Activated naive CD8-positive, alpha-beta T cell treated with anti-CD3 and anti-CD28 coated beads for 36 hours (primary cell): ENCODE measurements at places on chromosomes 16 and 17.

GRCh38 chr16:23420011-23420410 is 33.0 kb downstream of the COG7 start:
- no peak for DNase-seq

DNA sequence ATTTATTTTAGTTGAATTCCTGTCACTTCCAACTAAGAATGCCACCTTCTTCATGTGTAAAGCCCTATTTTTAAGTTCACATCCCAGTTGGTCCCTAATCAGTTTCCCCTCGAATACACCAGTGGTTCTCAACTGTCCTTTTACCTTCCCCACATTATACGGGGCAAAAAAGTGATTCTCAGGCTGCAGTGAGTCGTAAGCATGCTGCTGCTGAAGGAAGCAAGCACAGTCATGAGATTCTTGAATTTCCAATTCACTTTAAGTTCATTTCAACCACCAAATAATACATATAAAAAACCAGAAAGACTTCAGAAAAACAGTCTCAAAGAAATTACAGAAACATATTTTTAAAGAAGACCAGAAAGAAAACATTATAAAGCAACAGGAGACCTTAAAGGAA is 47.9 kb downstream of the UBE2G1 start:
- DNase-seq: no peak

- DNase-seq: no peak
Measured at GRCh38 chr16:85755929-85756768, 5.3 kb upstream of the C16orf74 start.

- DNase-seq: peak; percentile 5
Measured at GRCh38 chr16:9258423-9259051, 167.1 kb downstream of the HAPSTR1 start.

- no peak for DNase-seq
Measured at GRCh38 chr16:85326794-85327181, 214.5 kb upstream of the CIBAR2 start.

- DNase-seq: no peak
Measured at GRCh38 chr16:30691907-30692306, 7.1 kb upstream of the SRCAP start.

DNA sequence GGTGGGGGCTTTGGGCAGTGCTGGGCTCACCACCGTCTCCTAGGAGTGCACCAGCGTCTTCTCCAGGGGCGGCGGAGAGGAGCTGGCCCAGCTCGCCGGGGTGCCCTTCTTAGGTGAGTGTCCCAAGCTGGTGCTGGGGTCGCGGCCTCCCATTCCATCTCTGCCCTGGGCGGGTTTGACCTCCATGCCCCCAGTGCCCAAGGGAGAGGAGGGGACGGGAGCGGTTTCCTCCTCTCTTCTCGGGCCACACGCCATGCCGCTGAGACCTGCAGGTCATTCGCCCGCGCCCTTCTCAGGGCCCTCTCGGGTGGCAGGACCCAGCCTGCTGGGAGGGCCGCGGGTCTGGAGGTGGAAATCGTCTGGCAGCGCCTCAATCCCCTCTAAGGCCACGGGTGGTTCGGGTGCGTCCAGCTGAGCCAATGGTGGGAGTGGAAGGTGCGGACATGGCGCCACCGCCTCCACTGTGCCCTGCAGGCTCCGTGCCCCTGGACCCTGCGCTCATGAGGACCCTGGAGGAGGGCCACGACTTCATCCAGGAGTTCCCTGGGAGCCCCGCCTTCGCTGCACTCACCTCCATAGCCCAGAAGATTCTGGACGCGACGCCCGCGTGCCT is 5.3 kb downstream of the IGFALS start:
- DNase-seq: no peak

- DNase-seq: no peak
Measured at GRCh38 chr17:65820811-65821210, 259.4 kb upstream of the AXIN2 start.

DNA sequence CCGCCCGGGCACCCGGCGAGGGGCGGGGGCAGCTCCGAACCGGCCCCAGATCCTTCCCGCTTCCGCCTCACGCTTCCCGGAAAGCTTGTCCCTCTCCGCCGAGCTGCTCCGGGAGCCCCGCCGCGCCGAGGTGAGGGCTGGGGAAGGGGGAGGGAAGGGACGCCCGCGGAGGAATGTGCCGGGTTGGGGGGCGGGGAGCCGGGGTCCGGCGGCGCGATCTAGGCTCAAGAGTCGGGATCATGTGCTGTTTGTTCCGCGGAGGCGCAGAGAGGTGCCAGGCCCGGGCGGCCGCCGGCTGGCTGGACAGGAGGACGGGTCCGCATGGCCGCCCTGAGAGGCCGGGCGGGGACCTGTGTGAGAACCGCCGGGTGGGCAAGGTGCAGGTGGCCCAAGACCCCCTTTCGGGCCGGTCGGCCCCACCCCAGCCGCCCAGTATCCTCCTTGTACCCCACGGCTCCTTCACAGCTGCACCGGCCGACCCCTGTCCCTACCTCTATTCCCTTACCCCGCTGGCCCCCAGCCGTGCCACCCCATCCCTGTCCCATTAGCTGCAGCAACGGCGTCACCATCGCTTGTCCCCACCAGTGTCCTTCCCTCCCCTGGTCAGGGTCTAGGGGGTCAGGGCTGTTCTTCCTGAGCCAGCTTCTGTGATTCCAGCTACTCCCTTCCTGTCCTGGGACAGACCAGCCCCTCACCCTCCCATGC is 429 bp downstream of the KIF1C start:
- DNase-seq: no peak

DNA sequence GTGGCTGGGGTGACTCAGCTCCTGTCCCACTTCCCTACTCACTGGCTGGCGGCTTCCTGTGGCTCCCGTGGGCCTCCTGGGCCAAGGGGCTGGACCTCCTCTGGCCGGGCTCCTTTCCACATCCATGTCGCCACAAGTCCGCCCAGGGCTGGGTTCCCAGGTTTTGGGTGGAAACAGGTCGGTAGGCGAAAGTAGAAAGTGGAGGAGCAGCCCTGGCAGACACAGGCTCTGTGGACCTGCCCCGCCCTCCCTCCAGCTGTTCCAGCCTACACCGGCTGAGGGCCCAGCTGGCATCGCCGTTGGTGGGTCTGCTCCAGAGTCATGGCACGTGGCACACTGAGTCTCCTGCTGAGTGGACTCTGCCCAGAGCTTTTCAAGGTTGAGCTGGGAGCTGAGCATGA is 28.7 kb downstream of the GSE1 start:
- DNase-seq: no peak

- DNase-seq: no peak
Measured at GRCh38 chr17:38628441-38628840, 22.7 kb upstream of the SRCIN1 start.

DNA sequence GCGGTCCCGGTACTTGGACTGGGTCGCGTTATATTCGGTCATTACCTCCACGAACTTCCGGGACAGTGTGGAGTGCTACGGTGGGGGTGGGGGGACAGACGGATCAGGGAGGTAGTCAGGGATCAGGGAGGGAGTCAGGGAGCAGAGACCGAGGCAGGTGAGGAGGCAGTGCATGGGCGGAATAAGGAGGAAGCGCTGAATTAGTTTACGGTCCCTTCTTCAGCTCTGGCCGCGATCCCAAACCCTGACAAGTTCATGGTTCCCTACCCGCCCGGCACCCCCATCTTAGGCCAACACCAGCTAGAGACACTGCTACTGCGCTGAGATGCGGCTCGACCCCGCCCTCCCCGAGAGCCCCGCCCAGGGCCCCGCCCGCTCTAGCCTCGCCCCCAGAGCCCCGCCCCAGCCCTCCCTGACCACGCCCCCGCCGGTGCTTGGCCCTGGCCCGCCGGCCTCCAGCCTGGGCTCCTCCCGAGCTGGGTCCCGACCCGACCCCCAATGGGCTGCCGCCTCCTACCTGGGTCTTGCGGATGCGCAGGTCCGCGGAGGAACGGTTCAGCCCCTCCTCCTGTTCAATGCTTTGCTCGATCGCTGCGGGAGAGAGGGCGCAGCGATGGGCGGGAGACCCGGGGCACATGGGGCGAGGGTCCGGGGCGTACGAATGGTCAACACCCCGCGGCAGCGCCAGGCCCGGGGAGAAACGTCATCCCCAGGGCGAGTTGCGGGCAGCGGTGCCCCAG is 12.1 kb downstream of the HSD3B7 start:
- DNase-seq: peak; percentile 79

- no peak for DNase-seq
Measured at GRCh38 chr17:52751051-52751450, 592.5 kb upstream of the CA10 start.

DNA sequence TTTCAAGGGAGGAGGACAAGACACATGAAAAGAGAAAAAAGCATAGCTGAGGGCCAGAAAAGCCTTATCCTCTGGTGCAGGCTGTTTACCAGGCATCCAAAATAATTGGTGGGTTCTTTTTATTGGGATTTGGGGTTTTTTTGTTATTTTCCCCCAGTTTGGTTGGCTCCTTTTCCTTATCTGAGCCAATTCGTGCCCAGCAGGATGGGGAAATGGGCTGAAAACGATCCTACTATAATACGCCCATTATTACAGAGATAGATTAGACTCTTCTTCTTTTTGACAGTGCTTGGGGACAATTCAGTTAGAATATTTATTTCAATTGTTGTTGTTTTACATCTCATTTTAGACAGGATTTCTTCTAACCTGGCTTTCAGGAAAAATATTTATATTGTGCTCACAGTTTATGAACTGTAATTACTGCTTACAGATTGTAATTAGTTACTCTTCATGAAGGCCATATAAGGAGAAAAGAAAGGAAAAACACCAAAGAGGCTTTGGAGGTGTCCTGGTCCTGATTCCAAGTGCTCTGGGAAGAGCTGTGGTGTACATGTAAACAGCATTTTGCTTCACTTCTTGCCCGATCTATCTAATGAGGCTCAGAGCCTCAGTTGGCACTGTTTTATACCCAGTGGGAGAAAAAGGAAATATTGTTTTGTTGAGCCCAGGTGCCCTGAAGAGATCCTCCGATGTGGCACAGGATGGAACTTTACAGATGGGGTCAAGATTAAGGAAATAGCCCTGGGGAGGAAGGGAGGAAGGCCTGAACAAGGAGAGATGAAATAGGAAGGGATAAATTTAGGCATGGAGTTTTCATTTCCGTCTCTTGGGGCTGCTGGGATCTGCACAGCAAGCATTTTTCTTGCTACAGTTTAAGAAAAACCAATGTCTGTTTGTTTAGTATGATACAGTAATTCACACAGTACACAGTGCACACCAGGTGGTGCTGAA is 611 bp upstream of the ANKRD40 start:
- DNase-seq: no peak

- DNase-seq: peak; percentile 51
Measured at GRCh38 chr17:41967141-41967920, 736 bp downstream of the CNP start.

DNA sequence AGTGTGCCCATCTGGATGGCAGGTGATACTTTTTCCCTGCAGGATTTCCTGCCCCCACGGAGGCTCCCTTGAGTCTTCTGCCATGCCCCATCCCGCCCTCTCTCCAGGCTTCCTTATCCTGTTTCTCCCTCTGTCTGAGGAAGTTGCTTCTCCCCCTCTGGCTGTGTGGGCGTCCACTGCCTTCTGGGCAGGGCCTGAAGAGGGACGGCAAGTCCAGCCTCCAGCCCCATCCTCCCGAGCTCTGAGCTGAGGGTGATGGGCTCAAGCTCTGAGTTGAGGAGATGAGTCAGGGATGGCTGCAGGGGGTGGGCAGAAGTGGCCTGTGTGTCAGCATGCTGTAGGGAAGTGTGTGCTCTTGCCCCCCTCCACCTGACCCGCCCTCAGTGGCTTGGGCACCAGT is 14.2 kb upstream of the RAP1GAP2 start:
- DNase-seq: no peak

DNA sequence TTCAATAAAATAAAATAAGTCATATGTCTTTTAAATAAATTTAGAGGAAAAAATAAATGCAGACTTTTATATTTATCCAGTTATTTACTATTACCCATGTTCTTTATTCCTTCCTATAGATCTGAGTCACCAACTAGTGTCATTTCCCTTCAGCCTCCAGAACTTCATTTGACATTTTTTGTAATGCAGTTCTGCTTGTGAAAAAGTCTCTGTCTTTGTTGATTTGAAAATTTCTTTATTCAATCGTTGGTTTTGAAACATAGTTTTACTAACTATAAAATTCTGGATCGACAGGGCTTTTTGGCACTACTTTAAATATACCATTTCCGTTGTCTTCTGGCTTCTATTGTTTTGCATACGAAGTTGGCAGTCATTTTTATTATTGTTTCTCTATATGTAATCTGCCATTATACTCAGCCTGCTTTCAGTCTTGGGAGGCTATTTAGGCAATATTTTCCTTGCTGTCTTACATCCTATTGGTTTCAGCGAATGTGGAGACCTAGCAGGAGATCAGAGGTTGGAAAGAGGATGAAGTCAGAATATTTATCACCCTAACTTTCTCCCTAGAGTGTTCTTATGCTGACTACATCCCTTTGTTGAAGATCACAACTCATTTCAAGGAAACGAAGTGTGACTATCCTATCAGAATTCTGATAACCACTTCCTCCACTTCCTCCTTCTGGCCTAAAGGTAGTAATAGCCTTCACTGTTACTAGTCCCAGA is 42.0 kb upstream of the SLC6A2 start:
- no peak for DNase-seq

DNA sequence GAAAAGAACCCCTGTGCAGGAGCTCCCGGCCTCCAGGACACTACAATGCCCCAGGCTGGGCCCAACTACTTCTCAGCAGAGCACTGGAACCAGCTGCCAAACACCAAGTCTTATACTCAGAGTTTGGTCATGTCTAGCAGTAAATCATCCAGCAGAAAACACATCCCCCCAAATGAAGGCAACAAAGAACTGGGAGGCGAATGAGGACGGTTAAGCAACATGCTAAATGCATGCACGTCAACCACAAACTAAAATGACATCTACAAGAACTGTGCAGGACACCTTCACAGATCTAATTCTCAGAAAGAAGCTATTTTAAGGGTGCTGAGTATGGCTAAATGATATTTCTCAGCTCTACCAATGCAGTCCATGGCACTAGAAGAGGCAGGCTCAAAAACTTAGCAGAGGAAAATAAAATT is 7.6 kb upstream of the IRX5 start:
- DNase-seq: no peak

DNA sequence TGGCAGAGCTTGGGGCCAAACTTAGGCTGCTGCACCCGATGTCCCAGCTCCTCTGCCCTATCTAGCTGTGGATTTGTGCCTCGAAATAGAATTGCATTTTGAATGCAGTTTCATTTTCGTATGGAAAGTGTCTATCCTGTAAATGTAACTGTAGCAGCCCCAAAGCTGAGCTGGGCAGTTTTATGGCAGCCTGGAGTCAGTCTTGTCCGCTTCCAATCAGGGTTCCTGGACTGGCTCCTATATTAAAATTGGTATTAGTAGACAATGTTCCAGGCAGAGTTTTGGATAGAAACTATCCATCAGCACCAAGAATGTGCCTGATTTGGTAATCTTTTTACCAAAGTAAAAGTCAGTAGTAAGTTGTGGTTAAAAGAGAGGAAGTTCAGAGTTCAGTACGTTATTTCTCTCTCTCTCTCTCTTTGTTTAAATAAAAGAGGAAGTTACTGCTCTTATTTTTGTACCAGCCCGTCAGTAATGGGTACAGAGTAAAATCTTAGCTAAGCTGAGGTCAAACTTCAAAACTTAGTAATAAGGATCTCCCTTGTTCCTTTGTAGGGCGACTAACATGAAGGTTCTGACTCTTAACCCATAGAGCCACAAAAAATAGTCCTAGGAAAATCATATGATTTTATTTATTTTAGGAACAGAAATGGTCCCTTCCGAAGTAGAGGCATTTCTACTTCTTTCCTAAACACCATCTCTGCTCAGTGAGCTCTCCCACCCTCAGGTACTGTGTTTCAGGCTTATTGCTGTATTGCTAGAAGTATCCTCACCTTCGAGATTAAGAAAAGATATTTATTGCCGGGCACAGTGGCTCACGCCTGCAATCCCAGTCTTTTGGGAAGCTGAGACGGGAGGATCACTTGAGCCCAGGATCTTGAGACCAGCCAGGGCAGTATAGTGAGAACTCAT is 28.0 kb downstream of the PRKCB start:
- peak; percentile 27 for DNase-seq
